CD4-positive, alpha-beta T cell (primary cell): ENCODE measurements at places on chromosomes 7 and 10. TPM values are rescaled to one million over a fixed set of nuclear protein-coding genes. Genes with fewer than 3 reads are reported as not detected.

- no peak for DNase-seq
These were observed 1.8 kb downstream of the SH2D4B start for GRCh38 chr10:80539421-80540031.

- no peak for DNase-seq
These were observed 11.3 kb upstream of the DRGX start for GRCh38 chr10:49407151-49407550.

DNA sequence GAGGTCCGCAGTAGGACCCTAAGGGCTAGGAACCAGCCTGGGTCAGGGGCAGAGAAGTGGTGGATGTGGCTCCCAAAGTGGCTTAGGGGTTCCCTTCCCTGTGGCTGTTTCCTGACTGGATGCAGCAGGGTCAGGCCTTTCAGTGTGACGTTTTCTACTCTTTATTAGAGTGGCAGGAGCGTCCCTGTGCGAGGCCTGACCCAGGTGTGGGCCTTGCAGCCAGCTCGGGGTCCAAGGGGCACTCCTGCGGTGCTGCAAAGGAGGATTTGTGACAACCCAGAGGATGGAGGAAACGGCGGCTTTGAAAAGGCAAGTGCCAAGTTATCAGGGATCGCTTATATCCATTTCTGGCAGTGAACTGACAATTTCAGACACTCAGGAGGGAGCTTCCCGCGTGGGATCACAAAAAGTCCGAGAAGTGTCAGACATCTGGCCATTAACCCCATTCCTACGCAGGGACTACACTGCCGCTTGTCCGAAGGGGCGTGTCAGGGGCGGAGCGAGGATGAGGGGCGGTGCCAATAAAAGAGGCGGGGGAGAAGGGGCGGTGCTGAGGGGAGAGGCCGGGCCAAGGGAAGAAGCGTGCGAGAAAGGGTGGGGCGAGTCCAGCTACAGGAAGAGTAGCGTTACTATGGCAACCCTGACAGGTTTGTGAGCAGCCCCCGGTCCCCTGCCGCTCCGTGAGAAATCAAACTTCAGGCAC, 98.8 kb upstream of the ZNF722 start:
- DNase-seq = peak; percentile 88

- DNase-seq = no peak
These were observed 113.1 kb upstream of the PDLIM1 start for GRCh38 chr10:95403700-95404461.

DNA sequence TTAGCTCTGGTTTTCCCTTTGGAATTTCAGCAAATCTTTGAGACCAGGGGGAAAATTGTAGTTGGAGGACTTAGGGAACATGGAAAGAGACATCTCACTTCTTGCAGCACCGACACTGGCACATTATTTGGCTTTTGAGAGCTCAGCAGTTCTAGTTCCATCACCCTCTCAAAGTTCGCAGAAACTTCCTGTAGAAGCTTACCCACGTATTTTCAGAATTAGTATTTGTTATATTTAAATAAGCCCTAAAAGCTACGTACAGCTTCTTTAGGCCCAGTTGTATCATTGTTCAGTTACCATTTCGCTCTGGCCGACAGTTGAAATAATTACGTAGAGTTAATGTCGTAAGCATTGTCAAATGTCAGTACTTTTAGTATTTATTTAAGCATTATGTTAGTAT, 13.4 kb downstream of the CEP55 start:
- no peak for DNase-seq

DNA sequence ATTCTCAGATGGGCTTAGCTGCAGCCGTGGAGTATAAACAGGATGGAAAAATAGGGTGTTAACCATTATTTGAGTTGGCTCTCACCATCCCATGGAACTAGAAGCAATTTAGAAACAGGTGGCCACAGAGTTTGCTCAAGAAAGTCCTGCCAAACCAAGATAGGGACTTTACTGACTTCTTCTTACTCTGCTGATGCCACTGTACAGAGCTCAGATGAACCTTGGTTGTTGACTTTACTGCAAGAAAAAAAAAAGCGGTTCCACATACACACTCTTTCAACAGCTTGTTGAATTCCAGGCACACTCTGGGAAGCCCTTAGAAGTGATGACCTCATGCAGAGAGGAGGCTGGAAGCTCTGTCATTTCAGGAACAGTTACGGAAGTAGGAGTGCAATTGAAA, 753.4 kb downstream of the NRG3 start:
- no peak for DNase-seq

The SKAP2 gene
- 1.2 TPM for total RNA-seq

The TET1 gene
- 1.5 TPM for total RNA-seq
